ENCODE measurements at places on chromosomes 7 and 10. TPM values are rescaled to one million over a fixed set of nuclear protein-coding genes. Genes with fewer than 3 reads are reported as not detected.

Gene PTN
- 4.0 TPM for total RNA-seq

Gene NRF1
- total RNA-seq = 16.0 TPM

Gene FZD1
- 9.6 TPM for total RNA-seq

DNA sequence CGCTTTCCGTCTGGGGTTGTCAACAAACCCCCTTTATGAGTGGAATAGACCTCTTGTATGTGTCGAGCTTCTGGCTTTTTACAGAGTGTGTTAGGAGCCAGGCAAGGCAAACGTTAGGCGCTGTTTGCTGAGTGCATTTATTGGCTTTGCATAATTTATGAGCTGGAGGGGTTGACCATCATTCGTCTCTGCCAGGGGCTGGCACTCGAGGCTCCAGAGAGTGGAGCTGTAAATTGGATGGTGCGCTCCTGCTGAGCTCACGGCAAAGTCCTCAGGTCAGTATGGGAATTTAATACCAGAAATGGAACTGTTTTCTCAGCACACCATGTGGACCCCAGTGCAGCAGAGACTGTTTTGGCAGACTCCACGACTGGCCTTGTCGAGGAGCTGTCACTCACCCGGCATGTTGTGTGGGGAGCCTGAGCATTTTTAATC is 699.4 kb upstream of the GALNT17 start:
- no peaks in the 10 kb centered on the region for H3K27me3 ChIP-seq
- H3K4me1 ChIP-seq = no peaks in the 10 kb centered on the region
- no peaks in the 10 kb centered on the region for H3K36me3 ChIP-seq
- H3K4me3 ChIP-seq = no peak overlapping the region

- H3K4me3 ChIP-seq = no peak overlapping the region
- DNase-seq = no peak
- no peaks in the 10 kb centered on the region for H3K27me3 ChIP-seq
- no peaks in the 10 kb centered on the region for H3K4me1 ChIP-seq
These were observed 23.9 kb upstream of the GPR26 start for GRCh38 chr10:123642293-123642692.

Gene TSPAN14
- 55.6 TPM for total RNA-seq

Gene ENKUR
- not detected for total RNA-seq

- H3K4me3 ChIP-seq = peak overlapping the region; percentile 29
- no peak overlapping the region for H3K27ac ChIP-seq
- H3K4me1 ChIP-seq = peaks cover 18% of the 10 kb centered on the region
- DNase-seq = no peak
These were observed 7.1 kb upstream of the TLX1 start for GRCh38 chr10:101123815-101124617.

DNA sequence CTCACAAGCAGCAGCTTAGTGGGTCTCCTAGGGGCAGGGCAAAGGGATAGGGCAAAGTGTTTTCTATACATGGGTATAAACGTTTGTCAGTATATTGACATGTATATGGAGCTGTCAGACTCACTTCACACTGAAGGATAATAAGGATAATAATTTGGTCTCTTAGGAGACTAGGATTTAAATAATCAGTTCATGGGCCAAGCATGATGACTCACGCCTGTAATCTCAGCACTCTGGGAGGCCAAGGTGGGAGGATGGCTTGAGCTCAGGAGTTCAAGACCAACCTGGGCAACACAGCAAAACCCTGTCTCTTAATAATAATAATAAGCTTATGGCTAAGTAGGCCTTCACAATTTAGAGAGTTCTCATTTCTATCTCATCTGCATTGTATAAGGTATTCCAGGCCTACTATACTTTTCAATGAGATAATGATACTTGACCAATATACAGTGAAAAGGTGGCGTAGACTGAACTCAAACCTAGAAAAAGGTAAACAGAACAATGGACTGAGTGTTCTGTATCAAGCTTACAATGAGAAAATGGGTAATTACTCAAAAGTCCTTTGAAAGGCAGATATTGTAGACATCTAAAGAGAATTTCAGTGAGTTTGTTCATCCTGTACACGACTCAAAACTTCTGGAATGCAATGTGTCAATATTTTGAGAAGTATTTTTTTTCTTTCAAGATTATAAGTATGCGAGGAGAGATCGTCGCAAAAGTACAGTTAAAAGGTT is 7.0 kb downstream of the GSAP start:
- DNase-seq = no peak
- H3K27me3 ChIP-seq = no peaks in the 10 kb centered on the region
- H3K4me1 ChIP-seq = peaks cover 6% of the 10 kb centered on the region
- no peaks in the 10 kb centered on the region for H3K36me3 ChIP-seq

Gene SOSTDC1
- 2.4 TPM for total RNA-seq

Gene WEE2
- not detected for total RNA-seq

Gene TMEM184A
- 49.9 TPM for total RNA-seq

DNA sequence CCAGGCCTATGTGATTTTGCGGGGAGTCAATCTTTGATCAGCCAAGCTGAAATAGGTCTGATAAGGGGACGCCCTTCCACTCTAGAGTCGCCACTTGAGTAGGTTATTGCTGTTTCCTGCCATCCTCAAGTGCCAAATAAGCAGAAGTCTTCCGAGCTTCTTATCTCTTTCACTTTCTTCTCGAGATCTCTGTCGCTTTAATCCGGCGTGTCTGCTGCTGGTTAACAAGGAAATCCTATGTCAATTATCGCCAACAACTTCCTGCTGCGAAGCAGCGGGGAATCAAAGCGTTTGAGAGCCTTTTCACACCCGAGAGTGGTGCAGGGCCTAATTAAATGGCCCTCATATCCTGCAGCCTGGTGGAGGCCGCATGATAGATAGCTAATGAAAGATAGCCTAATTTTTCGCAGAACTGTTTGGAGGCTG is 215.9 kb downstream of the RAB11FIP2 start:
- no peaks in the 10 kb centered on the region for H3K36me3 ChIP-seq
- no peaks in the 10 kb centered on the region for H3K4me1 ChIP-seq
- peak; percentile 23 for DNase-seq
- H3K27me3 ChIP-seq = no peaks in the 10 kb centered on the region

Gene TSPAN13
- 30.5 TPM for total RNA-seq

DNA sequence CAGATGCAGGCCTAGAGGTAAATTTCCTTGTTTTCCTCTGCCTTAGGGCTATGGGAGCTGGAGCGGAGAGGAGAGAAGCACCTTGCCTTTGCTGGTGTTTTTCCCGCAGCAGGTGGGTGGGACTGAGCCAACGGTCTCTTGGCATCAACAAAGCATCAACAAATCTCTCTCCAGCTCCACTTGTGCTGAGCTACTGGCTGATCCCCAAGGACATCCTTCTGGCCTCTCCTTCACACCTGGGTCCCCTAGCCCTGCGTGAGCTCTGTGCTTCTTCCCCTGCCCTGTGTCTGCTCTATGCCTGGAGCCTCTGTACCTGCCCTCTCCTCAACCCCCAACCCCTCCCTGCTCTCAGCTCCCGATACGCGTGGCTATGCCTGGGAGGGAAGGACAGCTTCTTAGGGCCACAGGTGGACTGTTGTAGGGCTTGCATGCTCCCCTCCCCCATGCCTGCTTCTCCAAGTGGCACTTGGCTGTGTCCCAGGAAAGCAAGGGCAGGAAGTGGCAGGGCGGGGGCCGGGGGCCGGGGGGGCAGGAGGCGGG is 3.2 kb upstream of the CLDN4 start:
- H3K4me3 ChIP-seq = no peak overlapping the region
- no peaks in the 10 kb centered on the region for H3K27me3 ChIP-seq
- peak; percentile 91 for DNase-seq
- peak overlapping the region; percentile 91 for H3K27ac ChIP-seq

Gene TBXAS1
- total RNA-seq = 9.0 TPM

- no peak overlapping the region for H3K27ac ChIP-seq
- no peaks in the 10 kb centered on the region for H3K36me3 ChIP-seq
- no peaks in the 10 kb centered on the region for H3K4me1 ChIP-seq
- DNase-seq = no peak
- no peak overlapping the region for H3K4me3 ChIP-seq
- H3K27me3 ChIP-seq = no peaks in the 10 kb centered on the region
These were observed 8.8 kb upstream of the NUPR2 start for GRCh38 chr7:56124981-56125380.

DNA sequence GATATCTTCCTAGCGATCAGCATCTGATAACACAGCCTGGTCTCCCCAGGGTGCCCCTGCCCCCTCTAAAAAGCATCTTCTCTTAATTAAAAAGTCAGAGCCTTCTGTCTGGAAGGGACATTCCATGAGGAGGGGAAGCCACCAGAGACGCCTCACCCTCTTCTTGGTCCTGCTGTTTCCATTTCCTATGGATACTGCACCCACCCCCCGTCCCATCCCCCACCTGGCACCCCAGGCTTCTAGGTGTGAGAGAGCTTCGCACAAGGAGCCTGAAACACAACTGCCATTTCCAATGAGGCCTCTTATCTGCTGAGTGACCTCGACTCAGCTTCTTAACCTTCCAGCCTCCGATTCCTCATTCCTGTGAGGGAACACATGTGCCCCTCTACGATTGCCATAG is 51.4 kb downstream of the COL13A1 start:
- H3K27me3 ChIP-seq = no peaks in the 10 kb centered on the region
- no peak overlapping the region for H3K27ac ChIP-seq
- no peaks in the 10 kb centered on the region for H3K4me1 ChIP-seq
- no peaks in the 10 kb centered on the region for H3K36me3 ChIP-seq

Gene IGFBP1
- total RNA-seq = not detected
